COLO829 (cell line): ENCODE measurements at places on chromosomes 5 and 9.
A peak's percentile ranks its signal among the peaks of the same experiment; 100 is the strongest.

DNA sequence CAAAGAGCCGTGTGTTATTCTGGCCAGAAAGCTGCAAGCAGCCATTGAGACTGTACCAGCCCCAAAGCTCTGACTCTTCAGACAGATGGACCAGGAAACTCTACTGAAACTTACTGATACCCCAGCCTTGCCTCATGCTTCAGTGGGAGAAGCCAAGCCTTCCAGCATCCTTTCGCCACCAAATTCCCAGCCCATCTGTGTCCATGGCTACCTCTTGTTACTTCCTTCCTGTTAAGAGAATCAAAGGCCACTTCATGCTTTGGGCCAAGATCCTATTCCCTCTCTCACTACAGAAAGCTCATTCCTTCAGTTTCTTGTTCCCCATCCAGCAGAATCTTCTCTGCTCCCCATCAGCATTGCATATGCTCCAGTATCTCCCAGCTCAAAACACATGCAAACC lies 46.9 kb upstream of the FREM1 start:
- DNase-seq = no peak

DNA sequence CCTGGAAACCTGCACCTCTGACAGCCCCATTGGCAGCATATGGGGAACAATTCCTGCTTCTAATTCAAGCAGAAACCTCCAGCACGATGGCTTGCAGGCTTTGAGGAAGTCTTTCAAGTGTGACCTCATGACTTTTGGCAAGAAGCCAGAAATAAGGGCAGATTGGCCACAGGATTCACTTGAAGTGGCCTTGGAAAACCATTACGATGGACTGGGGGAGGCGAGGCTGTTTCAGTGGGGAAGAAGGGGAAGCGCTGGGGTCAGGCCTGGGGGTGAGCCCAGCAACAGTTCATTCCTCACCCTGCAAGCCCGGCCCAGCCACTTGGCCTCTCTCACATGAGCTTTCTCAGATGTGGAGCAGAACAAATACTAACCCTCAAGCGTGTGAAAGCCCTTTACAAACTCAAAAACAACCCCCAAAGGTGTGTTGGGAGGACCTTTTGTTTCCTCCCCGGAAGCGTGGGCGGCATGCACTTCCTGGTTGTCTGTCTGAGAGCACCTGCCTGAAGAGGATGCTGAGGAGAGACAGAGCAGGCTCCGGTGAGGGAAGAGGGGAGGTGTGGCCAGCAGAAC lies 26.9 kb upstream of the EEIG1 start:
- no peak for DNase-seq

- DNase-seq = no peak
Observed at GRCh38 chr5:135977375-135977928, 22.7 kb upstream of the LECT2 start.

GRCh38 chr5:36717131-36717695 lies 110.8 kb downstream of the SLC1A3 start:
- DNase-seq = no peak

DNA sequence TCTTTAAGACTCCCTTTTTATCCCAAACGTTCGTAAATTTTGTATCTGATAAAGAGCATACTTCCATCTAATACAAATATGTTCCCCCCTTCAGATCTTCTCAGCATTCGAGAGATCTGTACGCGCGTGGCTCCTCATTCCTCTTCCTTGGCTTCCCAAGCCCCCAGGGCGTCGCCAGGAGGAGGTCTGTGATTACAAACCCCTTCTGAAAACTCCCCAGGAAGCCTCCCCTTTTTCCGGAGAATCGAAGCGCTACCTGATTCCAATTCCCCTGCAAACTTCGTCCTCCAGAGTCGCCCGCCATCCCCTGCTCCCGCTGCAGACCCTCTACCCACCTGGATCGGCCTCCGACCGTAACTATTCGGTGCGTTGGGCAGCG lies 19.9 kb downstream of the CDKN2A start:
- no peak for DNase-seq

GRCh38 chr5:56594792-56595191 lies 220.6 kb upstream of the MAP3K1 start:
- no peak for DNase-seq

DNA sequence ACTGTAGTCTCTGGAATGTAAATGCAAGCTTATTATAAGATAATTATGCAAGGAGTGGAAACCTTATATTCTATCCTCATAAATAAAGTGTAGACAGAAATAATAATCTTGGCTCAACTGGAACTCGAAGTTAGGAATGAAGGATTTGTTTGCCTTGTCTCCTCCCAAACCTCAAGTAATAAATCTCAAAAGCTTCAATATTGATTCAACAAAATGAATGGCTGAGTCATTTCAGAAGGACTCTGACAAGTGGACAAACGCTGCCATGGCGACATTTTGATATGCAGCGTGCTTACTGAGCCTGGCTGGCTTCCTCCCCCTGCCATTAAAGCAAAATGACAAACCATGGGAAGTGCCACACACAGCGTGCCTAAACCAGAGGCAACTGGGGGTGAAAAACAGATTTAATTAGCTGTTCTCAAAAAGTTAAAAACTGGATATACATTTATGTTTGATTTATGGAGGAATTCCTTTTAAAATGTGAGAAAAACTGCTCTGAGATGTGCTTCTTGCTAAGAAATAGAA lies 10.5 kb upstream of the ADGRV1 start:
- no peak for DNase-seq

DNA sequence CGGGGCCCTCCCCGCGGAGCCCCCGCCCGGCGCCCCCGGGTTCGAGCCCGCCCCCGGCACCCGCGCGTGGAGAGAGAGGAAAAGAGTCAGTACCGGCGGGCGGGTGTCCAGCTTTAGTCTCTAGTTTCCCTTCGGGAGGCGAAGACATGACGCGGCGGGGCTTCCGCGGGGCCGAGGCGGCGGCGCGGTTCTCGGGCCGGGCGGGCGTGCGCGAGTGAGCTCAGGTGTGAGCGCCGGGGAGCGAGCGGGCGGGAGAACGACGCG lies 181 bp downstream of the DAP start:
- no peak for DNase-seq

DNA sequence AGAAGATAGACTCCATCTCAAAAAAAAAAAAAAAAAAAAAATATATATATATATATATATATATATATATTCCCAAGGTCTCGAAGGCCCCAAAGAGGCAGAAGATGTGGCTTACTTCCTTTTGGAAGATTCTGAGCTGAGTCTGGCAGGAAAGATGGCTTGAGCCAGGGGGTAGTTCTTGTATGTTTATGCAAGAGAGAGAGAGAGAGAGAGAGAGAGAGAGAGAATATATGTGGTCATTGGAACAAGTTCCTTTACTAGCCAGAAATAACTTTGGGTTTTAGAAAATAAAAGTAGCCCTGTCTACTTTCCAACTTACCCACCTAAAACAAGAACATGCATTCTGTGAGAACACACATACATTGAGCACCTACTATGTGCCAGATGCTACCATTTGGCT lies 17.6 kb downstream of the NCS1 start:
- DNase-seq = no peak

DNA sequence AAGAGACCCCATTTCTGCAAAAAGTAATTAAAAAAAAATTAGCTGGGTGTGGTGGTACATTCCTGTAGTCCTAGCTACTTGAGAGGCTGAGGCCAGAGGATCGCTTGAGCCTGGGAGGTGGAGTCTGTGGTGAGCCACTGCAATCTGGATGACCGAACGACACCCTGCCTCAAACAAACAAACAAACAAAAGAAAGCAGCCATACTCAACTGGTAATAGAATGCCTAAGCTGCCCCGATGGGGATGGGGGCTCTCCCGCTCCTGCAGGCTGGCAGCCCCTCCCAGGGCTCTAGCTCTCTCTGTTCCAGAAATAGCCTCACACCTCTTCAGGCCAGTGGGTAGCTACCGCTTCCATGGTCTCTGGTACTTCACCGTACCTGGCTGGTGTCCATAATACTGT lies 241.8 kb downstream of the FANCC start:
- DNase-seq = no peak

GRCh38 chr5:170216257-170216864 lies 16.4 kb upstream of the C5orf58 start:
- DNase-seq = peak; percentile 60

DNA sequence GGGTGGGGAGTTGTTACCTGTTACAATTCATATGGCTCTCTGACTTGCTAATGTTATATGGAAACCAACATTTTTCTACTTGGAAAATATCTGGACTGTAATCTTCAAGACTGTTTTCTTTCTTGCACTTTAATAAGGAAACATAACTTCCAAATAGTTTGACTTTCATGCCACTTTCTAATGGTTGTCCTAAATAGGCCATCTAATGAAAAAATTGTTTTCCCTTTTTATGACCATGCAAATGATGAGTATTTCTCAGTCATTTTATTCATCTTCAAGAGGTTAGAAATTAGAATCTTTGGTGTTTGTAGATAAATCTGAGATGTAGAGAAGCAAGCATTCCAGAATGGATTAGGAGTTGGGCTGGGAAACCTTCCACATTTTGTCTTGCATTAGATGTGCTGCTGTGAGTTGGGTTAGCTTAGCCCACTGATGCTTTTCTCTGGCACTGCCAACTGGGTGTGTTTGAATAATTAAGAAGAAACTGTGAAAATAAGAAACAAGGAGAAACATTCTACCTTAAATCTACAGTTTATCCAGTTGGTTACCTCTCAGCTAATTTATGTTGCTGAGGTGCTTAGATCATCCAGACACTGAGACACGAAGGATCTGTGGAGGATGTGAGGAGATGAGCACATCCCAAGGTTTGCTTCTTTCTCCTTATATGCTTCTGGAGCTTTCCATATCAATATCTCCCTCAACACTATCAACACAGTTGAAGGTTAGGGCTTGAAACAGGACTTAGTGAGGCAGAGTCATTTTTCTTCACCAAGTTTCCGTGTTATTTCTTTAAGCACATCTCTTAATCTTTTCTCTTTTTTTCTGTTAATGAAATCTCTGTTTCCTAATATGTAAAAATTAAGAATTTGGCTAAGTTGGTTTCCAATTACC lies 2.7 kb downstream of the RASGRF2 start:
- DNase-seq = no peak

- DNase-seq = no peak
Observed at GRCh38 chr5:52738095-52738506, 49.6 kb upstream of the ITGA1 start.

- DNase-seq = no peak
Observed at GRCh38 chr5:135215617-135216470, 181.8 kb upstream of the PITX1 start.

DNA sequence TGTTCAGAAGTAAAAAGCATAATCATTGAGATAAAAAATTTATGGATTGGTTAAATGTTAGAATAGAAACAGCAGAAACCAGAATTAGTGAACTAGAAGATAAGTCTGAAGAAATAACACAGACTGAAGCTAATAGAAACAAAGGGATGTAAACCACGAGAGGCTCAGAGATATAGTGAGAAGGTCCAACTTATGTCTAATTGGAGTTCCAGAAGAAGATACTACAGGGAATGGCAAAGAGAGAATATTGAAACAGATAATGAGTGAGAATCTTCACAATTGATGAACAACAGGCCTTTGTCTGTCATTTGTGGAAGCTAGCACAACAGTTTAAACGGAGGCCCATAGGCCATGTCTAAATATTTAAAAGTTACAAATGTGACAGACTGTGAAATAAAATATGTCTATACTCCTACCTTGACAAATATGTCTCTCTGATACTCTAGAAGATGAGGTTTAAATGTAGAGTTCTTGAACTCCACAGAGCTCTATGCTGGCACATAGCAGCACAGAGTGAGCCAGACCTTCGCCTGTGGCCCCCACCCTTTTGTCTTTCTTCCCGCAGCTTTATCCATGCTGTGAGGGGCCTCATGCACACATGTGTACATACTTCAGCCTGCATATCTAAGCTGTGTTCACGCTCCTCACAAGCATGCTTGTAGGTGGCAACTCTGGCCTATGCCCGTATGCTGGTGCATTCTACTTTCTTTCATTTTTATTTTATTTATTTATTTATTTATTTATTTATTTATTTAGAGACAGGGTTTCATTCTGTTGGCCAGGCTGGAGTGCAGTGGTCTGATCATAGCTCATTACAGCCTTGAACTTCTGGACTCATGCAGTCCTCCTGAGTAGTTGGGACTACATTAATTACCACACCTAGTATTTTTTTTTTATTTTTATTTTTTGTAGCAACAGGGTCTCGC lies 45.0 kb upstream of the ABL1 start:
- DNase-seq = no peak

- peak; percentile 90 for DNase-seq
Observed at GRCh38 chr9:131640438-131641137, 95.3 kb downstream of the PRRT1B start.

- peak; percentile 50 for DNase-seq
Observed at GRCh38 chr5:136018814-136019783, 9.7 kb upstream of the TGFBI start.

- no peak for DNase-seq
Observed at GRCh38 chr5:67118050-67118620, 78.5 kb downstream of the CD180 start.
